ENCODE measurements at places on chromosomes 3 and 15. TPM values are rescaled to one million over a fixed set of nuclear protein-coding genes. Genes with fewer than 3 reads are reported as not detected.

The GOLIM4 gene
- total RNA-seq: 23.0 TPM

The MBD4 gene
- 46.3 TPM for total RNA-seq

The LRRC49 gene
- 62.4 TPM for total RNA-seq

The CATSPER2 gene
- 1.5 TPM for total RNA-seq

The GPR15 gene
- not detected for total RNA-seq

The STRA6 gene
- total RNA-seq: 3.1 TPM

The CCR8 gene
- not detected for total RNA-seq

The GOLGA6L10 gene
- total RNA-seq: 1.3 TPM

The CKMT1B gene
- total RNA-seq: 4.4 TPM

The CACNA2D3 gene
- 0.43 TPM for total RNA-seq

The PAQR5 gene
- 1.4 TPM for total RNA-seq

The CSPG4 gene
- total RNA-seq: 0.37 TPM

The ARNT2 gene
- total RNA-seq: 20.1 TPM

The GABRA5 gene
- total RNA-seq: 4.4 TPM

The ADAMTS9 gene
- total RNA-seq: 32.1 TPM

The GOLGA6L7 gene
- not detected for total RNA-seq

The ALG1L2 gene
- total RNA-seq: 0.59 TPM

The SIDT1 gene
- not detected for total RNA-seq

The PLSCR2 gene
- not detected for total RNA-seq

The BOC gene
- total RNA-seq: 35.2 TPM

The SERINC4 gene
- not detected for total RNA-seq

The STIMATE gene
- total RNA-seq: 10.2 TPM

The SPINK8 gene
- not detected for total RNA-seq

The ATP10A gene
- total RNA-seq: 0.59 TPM

The DNAJC13 gene
- 35.7 TPM for total RNA-seq

The ARGFX gene
- total RNA-seq: not detected

The ARRDC4 gene
- 19.9 TPM for total RNA-seq

The KLF15 gene
- 7.2 TPM for total RNA-seq

The MORC1 gene
- not detected for total RNA-seq

The LRTM1 gene
- not detected for total RNA-seq

The VPS18 gene
- total RNA-seq: 8.0 TPM
